GM12864 (cell line): ENCODE measurements at places on chromosomes 13 and 19.

- no peak for DNase-seq
These were observed 44.4 kb downstream of the GPC6 start for GRCh38 chr13:93270769-93271742.

GRCh38 chr19:39970675-39971379 is at the start of gene PSMC4:
Gene PSMC4, plus strand, starts transcription at chr19:39971165. Its CDS starts 38 bp downstream, at chr19:39971203.
- peak; percentile 99 for DNase-seq

- no peak for DNase-seq
These were observed 549 bp downstream of the TIMM50 start for GRCh38 chr19:39481229-39481545.

GRCh38 chr13:50340146-50340545 is 324.9 kb downstream of the KCNRG start:
- no peak for DNase-seq

- no peak for DNase-seq
These were observed 672.4 kb upstream of the MIR17HG start for GRCh38 chr13:90675129-90675528.

DNA sequence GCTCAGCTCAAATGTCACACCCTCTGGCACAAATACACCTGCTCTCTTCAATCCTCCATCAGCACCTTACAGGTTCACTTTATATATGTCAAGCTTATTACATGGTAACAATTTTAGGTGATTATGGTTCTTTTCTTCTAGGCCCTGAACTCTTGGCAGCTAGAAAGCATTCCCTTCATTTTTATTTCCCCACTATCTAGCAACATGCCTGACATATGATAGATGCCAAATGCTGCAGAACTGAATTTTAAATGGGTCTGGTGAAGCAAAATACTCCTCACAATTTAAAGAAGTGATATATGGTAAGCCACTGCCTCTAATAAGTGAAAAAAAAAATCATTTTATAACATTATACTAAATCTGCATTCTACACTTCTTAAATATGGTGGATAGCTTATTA is 95.2 kb downstream of the USP12 start:
- DNase-seq = no peak

DNA sequence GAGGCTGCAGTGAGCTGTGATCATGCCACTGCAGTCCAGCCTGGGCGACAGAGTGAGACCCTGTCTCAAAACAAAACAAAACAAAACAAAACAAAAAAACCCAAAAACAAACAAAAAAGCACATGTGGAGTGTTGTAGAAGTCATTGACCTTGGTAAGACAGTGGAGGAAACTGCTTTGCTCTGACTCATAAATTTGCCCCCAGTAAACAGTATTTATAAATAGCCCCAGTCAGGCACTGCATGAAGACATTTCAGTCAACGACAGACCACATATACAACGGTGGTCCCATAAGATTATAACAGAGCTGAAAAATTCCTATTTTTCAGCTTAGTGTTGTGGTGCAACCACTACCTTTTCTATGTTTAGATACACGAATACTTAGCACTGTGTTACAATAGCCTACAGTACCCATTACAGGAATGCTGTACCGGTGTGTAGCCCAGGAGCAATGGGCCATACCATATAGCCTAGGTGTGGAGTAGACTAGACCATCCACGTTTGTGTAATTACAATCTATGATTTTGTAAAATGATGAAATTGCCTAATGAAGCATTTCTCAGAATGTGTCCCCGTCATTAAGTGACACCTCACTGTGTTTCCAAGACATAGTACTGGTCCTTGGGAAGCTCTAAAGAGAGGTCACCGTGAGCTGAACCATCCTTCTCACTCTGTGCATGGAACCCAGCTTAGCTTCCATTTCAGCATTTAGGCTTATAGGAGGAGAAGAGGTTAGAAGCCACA is 1.1 kb downstream of the ARL11 start:
- DNase-seq = no peak

- no peak for DNase-seq
These were observed 1779.6 kb upstream of the PRR20A start for GRCh38 chr13:55361141-55361540.

GRCh38 chr13:75635101-75635827 is 866 bp upstream of the LMO7 start:
- no peak for DNase-seq

DNA sequence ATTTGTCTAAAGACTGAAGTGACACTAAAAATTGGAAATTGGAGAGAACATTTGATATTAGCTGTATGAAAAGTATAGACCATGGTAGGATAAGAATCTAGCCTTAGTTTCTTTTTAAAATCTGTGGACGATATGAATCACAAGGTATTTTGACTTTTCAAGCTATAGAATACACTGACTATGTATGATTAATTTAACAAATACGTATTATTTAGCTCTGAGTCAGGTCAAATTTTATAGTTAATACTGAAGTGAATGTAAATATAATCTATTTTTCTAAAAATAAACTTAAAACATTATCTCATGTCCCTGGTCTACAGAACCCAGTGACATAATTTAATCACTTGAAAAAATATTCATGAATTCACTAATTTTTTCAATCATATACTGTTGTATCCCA is 795.6 kb upstream of the SLITRK1 start:
- DNase-seq = no peak

DNA sequence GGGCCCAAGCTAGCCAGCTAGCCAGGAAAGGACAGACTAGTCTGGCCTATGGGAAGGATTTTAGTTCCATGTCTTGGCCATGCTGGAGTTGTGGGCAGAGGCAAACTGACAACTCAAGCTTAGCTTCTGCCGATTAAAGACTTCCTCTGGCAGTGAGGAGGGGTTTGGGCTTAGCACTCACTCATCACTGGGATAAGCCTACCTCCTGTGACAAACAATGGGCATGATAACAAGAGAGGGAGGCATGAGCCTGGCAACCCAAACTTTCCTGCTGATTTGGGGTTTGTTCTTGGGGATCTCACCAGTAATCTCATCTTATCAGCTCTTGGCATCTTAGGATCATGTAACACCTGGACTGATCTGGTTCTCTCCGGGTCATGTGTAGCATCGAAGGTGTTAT is 83.6 kb downstream of the KL start:
- DNase-seq = no peak

DNA sequence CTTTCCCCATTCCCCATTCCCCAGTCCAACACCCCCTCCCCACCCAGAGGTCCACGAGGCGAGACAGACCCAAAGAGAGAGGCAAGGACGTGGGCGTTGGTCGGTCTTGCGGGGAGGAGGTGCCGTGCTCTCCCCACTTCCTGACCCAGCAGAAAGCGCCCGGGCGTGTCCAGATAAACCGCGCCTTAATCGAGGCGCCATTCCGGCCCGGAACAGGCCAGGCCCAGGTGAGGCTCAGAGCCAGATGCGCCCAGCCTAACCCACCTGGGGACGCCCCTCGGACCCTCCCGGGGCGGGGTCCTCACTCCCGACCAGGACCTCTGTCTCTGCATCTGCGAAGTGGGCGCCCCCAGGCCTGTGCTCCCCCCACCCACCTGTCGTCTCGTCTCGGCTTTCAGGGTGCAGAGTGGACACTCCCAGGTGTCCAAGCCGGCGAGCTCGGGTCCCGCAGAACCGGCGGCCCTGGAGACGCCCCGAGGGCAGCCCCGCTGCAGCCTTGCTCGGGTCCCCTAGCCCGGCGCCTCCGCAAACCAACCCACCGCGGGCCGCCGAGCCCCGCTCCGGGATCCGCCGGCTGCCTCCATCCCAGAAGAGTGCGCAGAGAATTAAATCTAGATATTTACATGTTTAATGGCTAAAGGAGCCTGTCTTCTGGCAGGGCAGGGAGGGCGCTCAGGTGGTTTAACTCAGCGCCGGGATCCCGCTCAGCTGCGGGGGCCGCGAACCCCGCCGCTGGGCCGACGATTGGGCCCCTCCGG is 5.0 kb upstream of the ONECUT3 start:
- no peak for DNase-seq

DNA sequence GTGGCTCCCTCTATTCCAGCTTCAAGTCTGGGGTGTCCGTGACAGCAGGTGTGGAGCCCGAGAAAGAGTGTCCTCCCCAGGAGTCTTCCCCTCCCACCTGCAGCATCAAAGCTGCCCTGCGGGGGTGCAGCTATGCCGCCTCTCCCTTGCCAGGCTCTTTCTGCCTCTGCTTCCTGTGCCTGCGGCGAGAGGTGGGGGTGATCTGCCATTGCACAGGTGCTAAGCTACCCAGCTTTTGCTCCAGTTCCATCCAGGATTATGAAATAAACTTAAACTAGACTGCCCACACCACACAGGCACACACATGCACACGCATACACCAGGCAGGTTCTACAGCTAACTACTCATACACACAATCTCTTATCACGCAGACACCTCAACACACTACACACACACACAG is 104.7 kb upstream of the CLDN10 start:
- DNase-seq = no peak

DNA sequence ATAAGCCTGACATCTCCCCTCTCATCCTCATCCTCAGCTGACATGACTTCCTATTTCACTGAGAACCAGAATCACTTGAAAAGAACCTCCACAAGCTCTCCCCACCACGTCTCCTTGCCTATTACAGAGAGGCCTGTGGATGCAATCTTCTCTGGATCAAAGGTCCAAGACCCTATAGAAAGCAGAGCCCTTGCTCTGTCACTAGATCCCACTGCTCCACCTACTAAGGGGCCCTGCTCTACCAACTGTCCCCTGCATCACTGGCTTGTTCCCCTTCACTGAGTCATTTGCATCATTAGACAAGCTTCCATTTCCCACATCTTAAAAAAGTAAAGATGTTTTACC is 40.8 kb downstream of the RCBTB2 start:
- peak; percentile 72 for DNase-seq

DNA sequence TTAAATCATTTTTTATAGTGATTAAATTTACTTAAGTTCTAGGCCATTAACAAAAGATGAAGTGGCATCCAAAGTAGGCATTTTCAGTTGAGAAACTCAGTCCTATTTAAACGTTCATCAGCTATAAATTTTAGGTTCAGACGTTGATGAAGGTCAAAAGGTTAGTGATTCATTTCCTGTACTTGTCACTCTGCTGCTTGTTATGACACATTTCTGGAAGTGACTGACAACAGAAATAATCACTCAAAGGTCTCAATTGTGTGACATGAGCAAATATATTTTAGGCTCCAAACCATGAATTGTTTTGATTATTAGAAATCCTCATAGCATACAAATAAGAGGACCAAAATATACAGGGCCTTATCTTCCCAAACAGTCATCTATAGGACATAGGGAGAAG is 10.3 kb upstream of the EDNRB start:
- peak; percentile 24 for DNase-seq

- no peak for DNase-seq
These were observed 273.8 kb downstream of the LHFPL6 start for GRCh38 chr13:39329182-39329639.

DNA sequence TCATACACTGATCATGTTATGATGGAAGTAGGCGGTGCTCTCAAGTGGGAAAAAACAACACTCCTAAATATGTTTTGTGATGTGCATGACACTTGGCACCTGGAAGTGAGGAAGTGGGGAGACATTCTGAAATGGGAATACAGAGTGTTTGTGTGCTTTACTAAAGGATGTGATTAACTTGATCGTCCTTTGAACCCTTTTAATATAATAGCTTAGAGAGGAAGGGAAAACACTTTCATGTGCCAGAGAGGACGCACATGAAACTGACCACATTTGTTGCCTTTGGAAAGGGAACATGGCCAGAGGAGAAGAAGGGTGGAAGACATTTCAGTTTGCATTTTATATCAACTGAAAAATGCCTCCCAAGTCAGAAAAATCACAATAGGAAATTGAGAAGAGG is 31.4 kb downstream of the SMAD9 start:
- DNase-seq = no peak

DNA sequence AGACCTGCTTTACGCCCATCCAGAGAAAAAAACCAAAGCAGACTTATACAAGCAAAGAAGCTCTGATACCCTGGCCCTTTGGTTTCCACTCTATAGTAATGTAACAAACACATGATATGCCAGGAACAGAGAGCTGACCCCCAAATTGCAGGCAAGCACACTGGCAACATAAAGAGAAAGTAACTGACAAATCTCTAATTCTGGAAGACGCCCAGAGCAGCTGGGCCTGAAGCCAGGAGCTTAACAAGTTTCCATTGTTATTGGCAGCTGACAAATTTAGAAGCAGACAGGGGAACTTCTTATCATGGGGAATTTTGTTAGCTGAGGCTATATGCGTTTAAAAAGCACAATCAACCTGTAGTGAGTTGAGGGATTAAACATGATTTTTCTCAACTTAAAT is 158.0 kb downstream of the DLEU7 start:
- no peak for DNase-seq

GRCh38 chr19:54560881-54561385 is 12.7 kb upstream of the LILRA2 start:
- DNase-seq = no peak

DNA sequence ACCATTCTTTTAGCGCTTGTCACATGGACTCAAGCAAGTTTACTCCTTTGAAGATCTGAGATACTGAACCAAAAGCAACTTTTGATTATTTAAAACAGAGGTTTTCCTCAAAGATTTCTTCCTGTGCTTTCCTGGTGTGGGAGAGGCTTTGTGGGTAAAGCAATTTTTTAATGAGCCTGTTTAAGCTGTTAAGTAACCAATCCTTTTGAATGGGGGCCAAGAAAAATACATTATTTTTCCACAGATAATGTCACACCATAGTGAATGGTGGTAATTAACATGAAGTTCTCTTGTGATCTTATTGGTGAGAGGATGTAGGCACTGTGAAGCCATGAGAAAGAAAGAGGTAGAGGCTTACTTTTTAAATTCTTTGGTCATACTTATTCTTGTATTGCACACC is 55.8 kb upstream of the OBI1 start:
- no peak for DNase-seq

- no peak for DNase-seq
These were observed 2.1 kb upstream of the FGF9 start for GRCh38 chr13:21668732-21669275.

- DNase-seq = no peak
These were observed 24.0 kb downstream of the SLC8A2 start for GRCh38 chr19:47447470-47448359.

GRCh38 chr13:112743451-112744167 is 53.8 kb downstream of the ATP11A start:
- no peak for DNase-seq

GRCh38 chr19:12821761-12822160 is 12.6 kb downstream of the RTBDN start:
- no peak for DNase-seq

GRCh38 chr13:48938308-48938943 is 37.3 kb upstream of the FNDC3A start:
- DNase-seq = no peak

- DNase-seq = no peak
These were observed 124.4 kb downstream of the SIPA1L3 start for GRCh38 chr19:38031423-38031770.

- DNase-seq = no peak
These were observed 22.3 kb downstream of the OR10H3 start for GRCh38 chr19:15759962-15760565.

- DNase-seq = no peak
These were observed 132.7 kb downstream of the ZDHHC20 start for GRCh38 chr13:21326155-21327031.

GRCh38 chr13:83086088-83086487 is 796.2 kb downstream of the SLITRK1 start:
- no peak for DNase-seq

GRCh38 chr19:47436712-47437401 is 17.5 kb upstream of the MEIS3 start:
- DNase-seq = peak; percentile 31
